Esophagus mucosa (tissue), 1 donor: ENCODE measurements at places on chromosomes 5 and 9. TPM values are rescaled to one million over a fixed set of nuclear protein-coding genes. Genes with fewer than 3 reads are reported as not detected.

GRCh38 chr5:172147857-172148256 lies 40.2 kb downstream of the STK10 start:
- ATAC-seq = no peak

Gene TMEM232
- total RNA-seq = 0.56 TPM

Gene FBP2
- total RNA-seq = not detected

Gene AGXT2
- not detected for total RNA-seq

DNA sequence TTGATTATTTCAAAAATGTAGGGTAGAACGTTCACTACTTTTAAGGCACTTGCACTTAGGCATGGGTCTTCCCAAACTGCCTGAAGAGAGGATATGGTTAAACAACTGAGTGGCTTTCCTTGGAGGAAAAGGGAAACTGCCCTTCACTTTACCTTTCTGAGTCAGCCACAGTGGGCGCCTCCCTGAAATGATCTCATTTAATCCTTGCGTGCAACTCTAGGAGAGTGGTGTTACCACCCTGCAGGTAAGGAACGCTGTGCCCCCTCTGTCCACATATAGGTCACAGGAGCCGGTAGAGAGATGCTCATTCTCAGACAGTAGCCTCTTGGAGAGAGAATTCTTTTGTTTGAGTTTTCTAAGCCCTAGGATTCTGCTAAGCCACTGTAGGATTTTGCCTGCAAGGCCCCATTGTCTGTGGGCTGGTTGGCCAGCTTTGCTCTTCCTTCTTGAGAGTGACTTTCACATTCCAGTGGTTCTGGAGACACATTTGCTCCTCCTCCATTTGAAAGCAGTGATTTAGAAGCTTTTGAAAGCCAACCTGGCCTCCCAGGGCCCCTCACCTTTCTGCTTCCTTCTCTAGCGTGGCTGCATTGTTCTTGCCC lies 110.3 kb upstream of the CTSL start:
- ATAC-seq = peak; percentile 57

GRCh38 chr9:104927216-104927911 lies 591 bp downstream of the ABCA1 start:
- peak; percentile 42 for ATAC-seq

Gene LHFPL2
- 3.7 TPM for total RNA-seq

Gene PRR16
- 0.44 TPM for total RNA-seq

Gene ADRB2
- total RNA-seq = 2.8 TPM

GRCh38 chr5:86465052-86465838 lies 152.5 kb upstream of the COX7C start:
- ATAC-seq = no peak
